Inflammatory macrophage treated with lipopolysaccharide for 1 hour (primary cell): ENCODE measurements at places on chromosomes 1 and 21.

DNA sequence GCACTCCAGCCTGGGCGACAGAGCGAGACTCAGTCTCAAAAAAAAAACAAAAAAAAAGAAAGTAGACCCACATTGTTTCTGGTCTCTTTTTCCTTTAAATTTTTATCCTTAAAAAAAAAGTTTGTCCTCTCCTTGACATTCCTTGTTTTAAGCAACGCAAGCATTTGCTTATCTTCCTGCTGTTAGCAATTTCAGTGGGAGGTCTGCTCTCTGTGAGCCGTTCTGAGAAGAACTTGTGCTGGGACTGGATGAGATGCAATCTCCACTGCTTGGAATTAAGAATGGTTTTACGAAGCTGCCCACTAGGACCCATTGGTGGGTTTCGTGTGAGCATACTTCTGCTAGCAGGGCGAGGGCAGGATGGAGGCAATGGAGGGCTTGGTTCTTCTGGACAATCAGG lies 225.1 kb upstream of the TMEM51 start:
- DNase-seq, result no peak

GRCh38 chr21:20946701-20947100 lies 51.5 kb upstream of the NCAM2 start:
- DNase-seq, result no peak

DNA sequence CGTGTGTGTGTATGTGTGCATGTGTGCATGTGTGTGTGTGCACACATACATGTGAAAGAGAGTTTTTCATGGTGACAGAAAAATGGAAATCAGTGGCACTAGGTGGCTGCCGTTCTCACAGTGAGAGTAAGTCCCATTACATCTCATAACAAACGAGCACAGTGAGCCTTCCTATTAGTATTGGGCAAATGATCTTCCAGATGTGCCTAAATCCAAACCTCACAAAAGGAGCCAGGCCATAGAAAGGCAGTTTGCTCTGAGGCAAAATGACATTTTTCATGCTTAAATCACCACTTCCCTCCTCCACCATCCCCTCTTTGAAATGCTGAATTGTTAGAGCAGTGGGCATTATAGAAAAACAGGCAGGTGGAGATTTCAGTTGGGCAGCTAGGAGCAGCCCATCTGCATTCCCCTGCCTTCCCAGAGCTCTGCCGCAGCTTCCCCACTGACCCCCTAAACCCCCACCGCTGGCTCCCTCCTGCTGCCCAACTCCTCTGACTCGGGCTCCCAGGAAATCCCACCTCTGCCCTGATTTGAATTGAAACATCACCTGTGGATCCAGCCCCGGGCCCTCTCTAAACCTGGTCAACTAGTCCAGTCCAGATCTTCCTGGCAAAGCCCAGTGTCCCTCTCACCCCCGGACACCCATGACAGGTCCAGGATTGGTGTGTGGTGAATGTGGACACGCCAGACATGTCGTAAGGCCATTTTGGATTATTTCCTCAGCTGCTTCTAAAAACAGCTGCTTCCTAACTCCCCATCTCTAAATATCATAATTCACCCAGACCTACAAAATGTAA lies 190.5 kb downstream of the SEC16B start:
- no peak for DNase-seq

- DNase-seq, result no peak
Measured at GRCh38 chr1:119670898-119671297, 22.8 kb upstream of the ZNF697 start.

DNA sequence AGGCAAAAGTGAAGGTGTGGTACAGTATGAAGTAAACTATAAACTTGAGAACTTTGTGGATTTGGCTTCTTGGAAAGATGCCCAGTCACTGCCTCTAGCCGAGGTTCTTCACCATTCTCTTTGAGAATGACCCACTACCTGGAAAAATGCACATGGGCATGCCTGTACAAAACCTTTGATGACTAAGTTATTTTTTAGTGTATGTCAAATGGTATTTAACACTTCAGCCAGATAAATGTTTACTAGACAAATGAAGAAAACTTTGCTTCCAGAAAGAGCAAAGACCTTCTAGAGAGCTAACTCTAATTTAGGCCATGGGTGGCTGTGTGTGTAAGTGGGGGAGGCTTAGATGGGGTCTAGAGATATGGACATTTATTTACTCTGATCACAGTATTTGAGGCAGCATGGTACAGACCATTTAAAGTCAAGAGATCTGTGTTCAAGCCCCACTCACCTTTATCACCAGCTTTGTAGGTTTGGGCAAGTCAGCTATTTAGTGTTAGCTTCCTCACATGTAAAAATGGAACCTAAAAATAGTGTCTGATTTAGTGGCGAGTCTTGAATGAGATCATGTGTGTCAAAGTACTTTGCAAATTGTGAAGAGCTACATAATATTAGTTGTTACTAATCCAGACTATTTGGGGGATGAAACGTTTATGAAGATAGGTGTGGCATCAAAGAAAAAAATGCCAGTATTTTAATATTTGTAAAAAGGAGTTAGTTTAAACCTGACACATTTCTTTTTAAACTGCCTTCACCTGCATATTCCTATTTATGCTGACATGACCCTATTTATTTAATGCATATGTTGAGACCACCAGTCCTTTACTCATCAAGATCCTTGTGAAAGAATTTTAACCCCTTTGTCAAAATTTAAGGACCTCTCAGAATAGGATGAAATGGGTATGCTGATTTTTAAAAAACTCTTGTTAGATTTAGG lies 20.2 kb downstream of the NFYC start:
- peak; percentile 34 for DNase-seq

DNA sequence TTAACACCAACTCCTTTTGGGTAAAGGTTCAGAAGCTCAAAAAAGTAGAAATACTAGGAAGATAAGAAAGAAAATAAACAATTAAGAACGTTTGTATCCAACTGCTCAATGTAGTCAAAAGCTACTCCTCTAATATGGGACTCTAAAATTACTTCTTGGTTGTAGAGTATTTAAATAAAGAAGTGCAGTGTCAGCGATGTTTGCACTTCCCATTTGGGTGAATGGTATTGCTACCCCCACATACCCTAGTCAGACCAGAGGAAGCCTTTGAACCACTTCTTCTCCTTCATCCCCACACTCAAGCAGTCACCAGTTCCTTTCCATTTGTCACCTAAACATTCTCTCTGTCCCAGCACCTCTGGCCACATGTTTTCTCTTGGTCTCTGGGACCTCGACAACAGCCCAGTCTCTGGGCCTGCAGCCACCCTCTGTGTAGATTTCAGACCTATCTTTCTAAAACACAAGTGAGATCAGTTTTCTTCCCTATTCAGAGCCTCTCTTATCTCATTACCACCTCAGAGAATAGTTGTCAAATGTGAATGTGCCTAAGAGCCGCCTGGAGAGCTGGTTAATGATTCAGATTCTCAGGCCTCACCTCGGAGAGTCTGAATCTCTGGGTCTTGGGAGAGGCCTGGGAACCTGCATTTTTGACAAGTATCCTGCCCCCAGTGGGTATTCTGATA lies 109.8 kb downstream of the OMA1 start:
- peak; percentile 5 for DNase-seq

GRCh38 chr1:172466795-172467407 lies 23.0 kb upstream of the PIGC start:
- DNase-seq, result no peak

- no peak for DNase-seq
Measured at GRCh38 chr1:176559474-176559873, 96.5 kb downstream of the PAPPA2 start.

DNA sequence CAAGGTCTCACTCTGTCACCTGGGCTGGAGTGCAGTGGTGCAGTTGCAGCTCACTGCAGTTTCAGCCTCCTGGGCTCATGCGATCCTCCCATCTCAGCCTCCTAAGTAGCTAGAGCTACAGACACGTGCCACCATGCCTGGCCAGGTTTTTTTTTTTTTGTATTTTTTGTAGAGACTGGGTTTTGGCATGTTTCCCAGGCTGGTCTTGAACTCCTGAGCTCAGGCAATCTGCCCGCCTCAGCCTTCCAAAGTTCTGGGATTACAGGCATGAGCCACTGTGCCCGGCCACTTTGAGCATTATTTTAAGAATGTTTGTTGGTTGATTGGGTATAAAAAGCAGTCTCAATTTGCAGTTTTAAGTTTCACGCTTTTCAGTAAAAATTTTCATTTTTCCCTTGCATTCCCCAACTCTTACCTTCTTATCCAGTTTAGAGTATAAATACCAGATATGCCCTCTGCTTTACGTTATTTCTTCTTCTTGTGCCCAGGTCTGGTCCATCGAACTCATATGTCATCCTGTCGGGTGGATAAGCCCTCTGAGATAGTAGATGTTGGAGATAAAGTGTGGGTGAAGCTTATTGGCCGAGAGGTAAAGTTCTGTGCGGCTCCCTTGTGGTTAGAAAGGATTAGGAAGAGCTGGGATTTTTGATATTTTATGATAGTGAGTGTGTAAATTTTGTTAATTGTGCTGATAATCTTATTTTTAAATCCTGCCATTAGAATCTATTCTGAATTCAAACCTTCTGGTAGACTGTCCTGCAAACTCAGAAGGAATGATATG lies 36.0 kb downstream of the FABP3 start:
- DNase-seq, result no peak

- no peak for DNase-seq
Measured at GRCh38 chr1:228259368-228259894, 51.6 kb downstream of the OBSCN start.

- DNase-seq, result no peak
Measured at GRCh38 chr1:84719543-84720217, 29.4 kb upstream of the SSX2IP start.

DNA sequence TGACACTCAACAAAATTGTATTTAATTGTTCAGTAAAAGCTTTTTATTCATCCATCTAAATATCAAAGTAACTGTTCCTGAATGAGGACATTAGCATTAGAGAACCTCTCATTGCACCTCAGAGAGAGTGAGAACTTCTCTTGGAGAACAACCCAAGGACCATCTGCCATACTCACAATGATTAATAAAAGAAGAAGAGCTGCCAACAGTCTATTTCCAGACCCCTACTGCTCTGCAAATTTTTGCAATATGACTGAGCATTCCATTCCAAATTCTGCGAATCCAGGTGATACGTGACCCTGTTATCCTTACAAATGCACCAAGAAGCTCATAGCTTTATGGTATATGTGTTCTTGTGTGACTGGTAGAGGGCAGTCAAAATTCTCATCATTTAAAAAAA lies 422.5 kb downstream of the NEGR1 start:
- DNase-seq, result no peak

DNA sequence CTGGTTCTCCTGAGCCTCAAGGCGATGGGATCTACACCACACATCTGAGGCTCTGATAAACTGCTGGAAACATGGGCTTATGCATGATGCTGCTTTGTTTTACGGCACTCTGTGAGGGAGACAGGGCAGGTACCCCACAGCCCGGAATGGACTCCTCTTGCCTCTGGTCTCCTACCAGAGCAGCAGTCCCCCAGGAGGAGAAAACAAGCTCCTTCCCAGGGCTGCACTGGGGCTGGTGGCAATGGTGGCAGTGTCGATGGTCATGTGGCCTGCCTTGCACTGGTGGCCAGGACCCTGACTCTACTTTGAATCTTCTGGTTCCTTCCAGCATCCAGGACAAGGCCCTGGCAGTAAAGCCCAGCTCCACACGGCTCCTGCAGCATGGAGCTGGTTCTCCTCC lies 79.4 kb downstream of the TOMM20 start:
- DNase-seq, result no peak

GRCh38 chr1:234918181-234918841 lies 210.3 kb downstream of the TOMM20 start:
- DNase-seq, result peak; percentile 58

- DNase-seq, result no peak
Measured at GRCh38 chr1:228393268-228393701, 13.3 kb downstream of the TRIM11 start.

DNA sequence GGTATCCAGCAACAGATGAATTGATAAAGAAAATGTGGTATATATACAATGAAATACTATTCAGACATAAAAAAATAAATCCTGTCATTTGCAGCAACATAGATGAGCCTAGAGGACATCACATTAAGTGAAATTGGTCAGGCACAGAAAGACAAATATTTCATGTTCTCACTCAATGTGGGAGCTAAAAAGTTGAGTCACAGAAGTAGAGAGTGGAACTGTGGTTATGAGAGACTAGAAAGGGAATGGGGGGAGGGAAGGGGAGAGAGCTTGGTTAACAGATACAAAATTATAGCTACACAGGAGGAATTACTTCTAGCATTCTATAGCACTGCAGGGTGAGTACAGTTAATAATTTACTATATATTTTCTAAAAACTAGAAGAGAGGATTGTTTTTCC lies 37.1 kb upstream of the SERPINC1 start:
- DNase-seq, result no peak

GRCh38 chr21:18518054-18518481 lies 114.5 kb upstream of the TMPRSS15 start:
- no peak for DNase-seq

DNA sequence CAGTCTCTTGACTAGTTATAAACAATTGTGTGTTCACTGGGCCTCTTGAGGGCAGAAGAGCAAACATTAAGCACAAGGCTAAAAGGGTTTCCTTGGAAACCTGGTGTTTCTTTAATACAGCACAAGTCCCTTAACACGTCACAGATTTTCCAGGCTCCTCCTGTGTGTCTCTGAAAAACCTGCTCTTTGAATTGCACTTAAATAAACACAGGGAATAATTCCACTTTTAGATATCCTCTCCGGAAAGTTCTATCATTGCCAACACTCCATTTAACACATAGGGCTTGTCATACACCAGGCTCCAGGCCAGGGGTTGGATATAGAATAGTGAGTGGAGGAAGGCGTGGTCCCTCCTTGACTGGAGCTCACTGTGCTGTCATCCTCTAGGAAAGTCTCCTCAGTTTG lies 442.6 kb downstream of the DSCAM start:
- DNase-seq, result no peak

DNA sequence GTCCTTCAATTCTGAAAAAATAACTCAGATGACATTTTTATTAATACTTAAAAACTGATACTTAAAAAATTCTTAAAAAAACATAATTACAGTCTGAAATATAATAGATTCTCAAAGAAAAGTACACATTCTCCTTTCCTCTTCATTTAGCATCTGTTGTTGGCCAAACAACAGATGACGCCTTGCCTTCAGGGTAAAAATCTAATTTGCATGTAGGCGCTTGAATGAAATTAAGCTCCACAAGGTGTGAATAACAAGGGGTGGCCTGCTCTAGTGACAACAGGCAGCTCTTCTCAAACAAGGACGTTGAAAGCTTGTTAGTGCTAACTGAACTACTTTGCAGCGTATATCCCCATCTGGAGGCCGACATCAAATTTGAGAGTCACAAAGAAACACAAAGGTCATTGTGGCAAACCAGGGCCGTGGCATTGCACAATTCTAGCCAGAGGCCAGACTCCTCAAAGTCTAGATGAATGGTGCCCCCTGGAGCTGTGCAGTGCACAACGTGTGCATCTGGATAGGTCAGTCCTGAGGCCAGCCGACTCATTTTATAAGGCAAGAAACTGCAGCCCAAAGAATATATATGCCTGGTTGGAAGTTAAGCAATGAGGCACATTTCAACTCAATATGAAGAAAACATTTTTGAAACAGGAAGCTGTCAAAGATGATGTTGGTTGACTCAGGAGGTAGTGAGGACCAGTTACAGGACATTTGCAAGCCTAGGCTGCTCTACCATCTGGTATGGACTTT lies 459.2 kb upstream of the RUNX1 start:
- DNase-seq, result peak; percentile 93

DNA sequence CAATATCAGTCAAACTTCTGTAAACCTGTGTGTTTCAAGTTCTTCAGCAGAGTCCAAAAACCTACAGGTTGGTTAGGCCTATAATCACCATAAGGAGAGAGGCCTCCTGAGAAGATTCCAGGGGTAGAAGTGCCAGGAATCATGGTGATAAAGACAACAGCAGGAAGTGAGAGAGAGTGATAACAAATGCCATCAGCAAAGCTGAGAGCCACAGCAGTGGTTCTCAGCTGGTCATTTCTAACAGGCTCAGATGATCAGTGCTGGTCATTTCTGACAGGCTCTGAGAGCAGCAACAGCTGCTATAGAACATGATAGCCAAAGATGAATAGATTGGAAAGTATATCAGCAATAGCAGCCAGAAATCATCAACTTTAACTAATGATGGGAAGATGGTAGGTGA lies 101.3 kb downstream of the TYW3 start:
- DNase-seq, result no peak
